NCI-H1105 treated with DMSO at 0.1 percent for 48 hours (cell line): ENCODE measurements at places on chromosomes 4 and X.

DNA sequence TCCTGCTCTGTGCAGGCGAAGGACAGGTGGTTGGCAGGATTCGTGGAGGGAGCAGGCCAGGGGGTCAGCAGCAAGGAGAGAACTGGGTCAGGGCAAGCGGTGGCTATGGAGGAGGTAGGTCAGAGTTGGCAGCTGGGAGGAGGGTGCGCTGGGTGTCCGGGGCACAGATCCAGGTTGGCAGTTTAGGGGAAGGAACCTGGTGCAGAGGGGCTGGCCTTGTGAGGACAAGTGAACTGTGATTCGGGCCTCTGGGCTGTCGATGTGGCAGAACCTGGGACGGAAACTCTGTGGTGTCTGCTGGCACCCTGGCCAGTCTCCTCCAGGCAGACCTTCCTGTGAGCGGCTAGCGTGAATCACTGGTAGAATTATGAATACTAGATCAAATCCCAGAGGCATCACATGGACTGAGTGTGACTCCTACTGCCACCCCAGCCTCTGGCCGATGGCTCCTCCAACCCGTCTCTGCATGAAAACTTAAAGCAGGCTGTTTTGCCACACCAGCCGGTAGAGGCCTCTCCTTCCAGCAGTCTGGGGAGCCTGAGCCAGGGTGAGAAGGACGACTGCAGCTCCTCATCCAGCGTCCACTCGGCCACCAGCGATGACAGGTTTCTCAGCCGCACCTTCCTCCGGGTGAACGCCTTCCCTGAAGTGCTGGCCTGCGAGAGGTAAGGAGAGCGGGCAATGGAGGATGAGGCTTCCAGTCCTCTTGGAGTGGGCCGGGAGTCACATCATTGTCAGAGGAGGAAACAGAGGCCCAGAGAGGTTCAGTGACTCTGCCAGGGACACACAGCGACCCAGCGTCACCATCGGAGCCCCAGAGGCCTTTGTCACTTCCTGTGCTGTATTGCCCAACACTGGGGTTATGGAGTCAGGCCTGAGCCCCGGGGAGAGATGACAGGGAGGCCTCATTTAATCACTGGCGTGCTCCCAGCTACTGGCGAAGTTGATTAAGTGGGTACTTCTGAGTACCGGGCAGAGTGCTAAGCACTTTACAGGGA is 20.3 kb downstream of the EVC start:
- no peak for DNase-seq

DNA sequence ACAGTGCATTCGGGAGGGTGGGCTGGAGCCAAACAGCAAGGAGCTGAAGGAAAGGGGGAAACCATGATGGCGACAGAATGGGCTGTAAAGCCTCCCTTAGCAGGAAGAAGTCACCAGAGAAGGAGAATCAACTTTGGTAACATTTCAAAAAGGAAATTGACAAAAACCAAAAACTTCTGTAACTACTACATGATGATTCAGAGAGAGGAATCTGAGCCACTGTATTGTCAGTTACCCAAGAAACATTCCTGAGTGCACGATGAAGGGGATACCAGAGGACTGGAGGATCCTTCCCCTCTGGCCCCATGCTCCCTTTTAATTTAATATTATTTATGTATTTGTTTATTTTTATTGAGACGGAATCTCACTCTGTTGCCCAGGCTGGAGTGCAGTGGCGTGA is 26.3 kb downstream of the PDHA1 start:
- no peak for DNase-seq

GRCh38 chrX:123949846-123950245 is 11.7 kb upstream of the STAG2 start:
- DNase-seq, result no peak

GRCh38 chr4:180084561-180084960 is 2158.6 kb upstream of the TENM3 start:
- no peak for DNase-seq

DNA sequence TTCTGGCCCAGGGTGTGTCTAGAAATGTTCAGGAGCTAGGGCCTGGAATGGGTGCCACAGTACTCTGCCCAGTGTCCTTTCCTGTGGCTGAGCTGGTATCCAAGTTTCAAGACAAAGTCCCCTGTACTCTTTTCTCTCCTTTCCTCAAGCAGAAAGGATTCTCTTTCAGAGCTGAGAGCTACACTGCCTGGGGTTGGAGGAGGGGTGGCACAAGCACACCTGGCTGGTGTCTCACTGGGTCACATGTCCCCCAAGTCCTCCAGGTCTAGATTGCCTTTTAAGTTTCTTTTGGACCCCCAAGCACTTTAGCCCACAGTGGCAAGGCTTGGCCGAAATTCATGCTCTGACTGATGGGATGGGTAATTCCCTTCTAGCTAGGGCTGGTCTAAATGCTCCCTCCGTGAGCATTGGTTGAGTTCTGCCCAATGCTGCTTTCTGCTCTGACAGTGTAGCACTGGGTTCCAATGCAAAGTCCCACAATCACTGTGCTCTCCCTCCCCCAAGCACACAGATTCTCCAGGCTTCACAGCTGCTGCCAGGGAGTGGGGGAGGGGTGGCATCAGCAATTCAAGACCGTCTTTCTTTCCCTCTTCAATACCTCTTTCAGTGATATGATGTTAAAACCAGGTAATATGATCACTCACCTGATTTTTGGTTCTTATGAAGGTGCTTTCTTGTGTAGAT is 47.8 kb downstream of the BEX3 start:
- no peak for DNase-seq

GRCh38 chr4:5619913-5620625 is 88.3 kb downstream of the EVC2 start:
- DNase-seq, result no peak

DNA sequence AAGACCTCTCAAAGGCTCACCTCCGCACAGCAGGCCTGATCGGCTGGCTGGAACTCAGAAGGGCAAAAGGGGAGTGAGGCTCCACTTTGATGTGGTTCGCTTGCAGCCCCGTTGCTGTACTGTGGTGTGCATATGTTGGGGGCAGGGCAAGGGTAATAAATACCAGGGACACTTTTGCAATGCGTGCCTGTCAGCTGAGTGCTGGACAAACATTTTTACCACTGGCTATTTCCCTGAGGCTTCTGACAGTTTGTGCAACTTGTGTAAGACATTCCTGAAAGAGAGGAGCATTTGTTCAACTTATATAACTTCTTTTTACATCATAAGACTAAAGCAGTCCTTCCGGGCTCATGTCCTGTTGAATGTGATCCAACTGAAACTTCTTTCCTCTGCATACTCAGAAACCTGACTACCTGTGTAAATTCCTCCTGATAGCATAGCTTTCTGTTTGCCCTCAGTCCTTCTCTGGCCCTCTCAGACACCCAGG is 82.3 kb downstream of the SPRY1 start:
- no peak for DNase-seq

DNA sequence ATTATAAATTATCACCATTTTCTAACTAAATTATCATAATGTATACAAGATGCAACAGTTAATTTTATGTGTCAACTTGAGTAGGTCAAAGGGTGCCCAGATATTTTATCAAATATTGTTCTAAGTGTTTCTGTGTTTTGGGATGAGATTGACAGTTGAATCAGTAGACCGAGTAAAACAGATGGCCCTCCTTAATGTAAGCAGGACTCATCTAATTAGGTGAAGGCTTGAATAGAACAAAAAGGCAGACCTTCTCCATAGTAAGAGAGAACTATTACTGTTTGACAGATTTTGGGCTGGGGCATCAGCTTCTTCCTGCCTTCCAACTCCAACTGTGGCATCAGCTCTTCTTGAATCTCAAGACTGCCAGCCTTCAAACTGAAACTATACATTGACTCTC is 185.8 kb downstream of the TRAM1L1 start:
- DNase-seq, result no peak

GRCh38 chrX:150984169-150984824 is 1.2 kb downstream of the HMGB3 start:
- DNase-seq, result no peak

DNA sequence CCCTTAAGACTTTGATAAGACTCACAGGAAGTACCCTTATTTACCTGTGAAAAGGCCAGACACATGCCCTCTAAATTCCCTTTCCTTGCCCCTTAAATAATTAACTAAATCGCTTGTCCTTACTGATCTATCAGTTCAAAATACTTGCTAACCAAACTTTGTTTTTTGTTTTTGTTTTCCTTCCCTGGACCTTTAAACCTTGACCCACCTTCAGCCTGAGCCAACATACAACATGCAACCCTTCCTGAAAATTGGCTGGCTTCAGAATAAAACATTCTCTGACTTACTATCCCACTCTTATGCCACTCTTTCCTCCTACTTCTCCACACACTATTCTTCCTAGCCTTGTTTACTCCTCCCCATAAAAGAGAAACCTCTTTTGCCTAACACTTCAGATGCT is 448.1 kb upstream of the TRAM1L1 start:
- no peak for DNase-seq

DNA sequence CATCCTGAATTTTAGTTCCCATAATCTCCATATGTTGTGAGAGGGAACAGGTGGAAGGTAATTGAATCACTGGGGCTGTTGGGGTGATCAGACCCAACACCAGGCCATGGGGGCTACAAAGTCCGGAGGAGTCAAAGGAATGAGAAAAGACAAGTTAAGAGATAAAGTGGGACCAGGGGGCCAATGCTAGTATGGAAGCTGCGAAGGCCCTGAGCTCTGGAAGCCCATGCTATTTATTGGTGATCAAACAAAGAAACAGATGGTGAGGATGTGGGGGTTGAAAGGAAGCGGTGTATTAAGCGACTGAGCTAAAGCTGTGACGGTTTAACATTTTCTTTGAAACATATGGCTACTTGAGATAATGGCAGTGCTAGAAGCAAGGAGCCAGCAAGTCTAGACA is 132.8 kb downstream of the PDGFC start:
- DNase-seq, result no peak

GRCh38 chr4:184287697-184288255 is 70.1 kb upstream of the ENPP6 start:
- DNase-seq, result no peak

DNA sequence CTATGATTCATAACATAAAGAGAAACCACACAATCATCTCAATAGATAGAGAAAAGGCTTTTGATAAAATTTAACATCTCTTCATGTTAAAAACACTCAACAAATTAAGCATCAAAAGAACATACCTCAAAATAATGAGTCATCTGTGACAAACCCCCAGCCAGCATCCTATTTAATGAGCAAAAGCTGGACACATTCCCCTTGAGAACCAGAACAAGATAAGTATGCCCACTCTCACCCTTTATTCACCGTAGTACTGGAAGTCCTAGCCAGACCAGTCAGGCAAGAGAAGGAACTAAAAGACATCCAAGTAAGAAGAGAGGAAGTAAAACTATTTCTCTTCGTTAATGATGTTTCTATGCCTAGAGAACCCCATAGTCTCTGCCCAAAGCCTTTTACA is 507.2 kb downstream of the PABPC4L start:
- DNase-seq, result no peak
